Upper lobe of left lung (tissue), 6 donors: ENCODE measurements at places on chromosomes 1 and 21. TPM values are rescaled to one million over a fixed set of nuclear protein-coding genes. Genes with fewer than 3 reads are reported as not detected.

CYP4Z1 gene
- total RNA-seq = 2.6 TPM

MPL gene
- total RNA-seq = 1.00 TPM

BSDC1 gene
- 63.7 TPM for total RNA-seq

NT5C1A gene
- 3.1 TPM for total RNA-seq

NAV1 gene
- total RNA-seq = 41.0 TPM

GPN2 gene
- 10.1 TPM for total RNA-seq

CTBS gene
- total RNA-seq = 22.0 TPM

SYT14 gene
- total RNA-seq = not detected

LHX8 gene
- total RNA-seq = not detected

TMEM269 gene
- total RNA-seq = 0.20 TPM

COL6A1 gene
- 61.9 TPM for total RNA-seq

PDE4B gene
- total RNA-seq = 61.6 TPM

C1QA gene
- 424 TPM for total RNA-seq

CLDN14 gene
- total RNA-seq = 0.47 TPM

REN gene
- not detected for total RNA-seq

SIPA1L2 gene
- total RNA-seq = 23.3 TPM

FAM72A gene
- total RNA-seq = not detected

DNALI1 gene
- 25.1 TPM for total RNA-seq

RXRG gene
- total RNA-seq = 2.7 TPM

MYCL gene
- total RNA-seq = 6.3 TPM

SELP gene
- 4.0 TPM for total RNA-seq

PEF1 gene
- total RNA-seq = 52.4 TPM

IKBKE gene
- total RNA-seq = 8.5 TPM

SPRR3 gene
- not detected for total RNA-seq

C8B gene
- 1.3 TPM for total RNA-seq

TESK2 gene
- total RNA-seq = 6.1 TPM

SHISAL2A gene
- total RNA-seq = 10.5 TPM

ATAD3B gene
- 120 TPM for total RNA-seq

ORC1 gene
- 1.0 TPM for total RNA-seq

KCNE2 gene
- not detected for total RNA-seq

VAV3 gene
- total RNA-seq = 13.6 TPM

CA6 gene
- not detected for total RNA-seq

CEP350 gene
- total RNA-seq = 52.0 TPM

CLIC4 gene
- 154 TPM for total RNA-seq

CASZ1 gene
- total RNA-seq = 111 TPM

CYP2J2 gene
- total RNA-seq = 1.8 TPM

RGS8 gene
- not detected for total RNA-seq

ZBED6 gene
- total RNA-seq = 23.5 TPM

PLPPR4 gene
- 0.30 TPM for total RNA-seq

GJA8 gene
- total RNA-seq = not detected

CD52 gene
- 437 TPM for total RNA-seq

FAM229A gene
- total RNA-seq = 13.3 TPM

AADACL3 gene
- total RNA-seq = not detected

CAMTA1 gene
- total RNA-seq = 74.0 TPM

FAM177B gene
- total RNA-seq = 0.64 TPM

VSIG8 gene
- total RNA-seq = not detected

LIPI gene
- total RNA-seq = not detected

CD5L gene
- total RNA-seq = 1.4 TPM

ACTL8 gene
- not detected for total RNA-seq

FOXD2 gene
- 0.30 TPM for total RNA-seq

IL20 gene
- total RNA-seq = not detected

HES4 gene
- total RNA-seq = 37.5 TPM

TLCD4 gene
- 6.4 TPM for total RNA-seq

HMGCL gene
- 37.4 TPM for total RNA-seq

PRAMEF12 gene
- not detected for total RNA-seq

WDR64 gene
- total RNA-seq = not detected
